Activated CD4-positive, alpha-beta T cell treated with anti-CD3 and anti-CD28 coated beads, Interleukin-2, amount 50 U/mL, for 16 hours (primary cell): ENCODE measurements at places on chromosomes 4 and X.

- no peak for DNase-seq
These were observed 240.7 kb downstream of the DCLK2 start for GRCh38 chr4:150318971-150319370.

DNA sequence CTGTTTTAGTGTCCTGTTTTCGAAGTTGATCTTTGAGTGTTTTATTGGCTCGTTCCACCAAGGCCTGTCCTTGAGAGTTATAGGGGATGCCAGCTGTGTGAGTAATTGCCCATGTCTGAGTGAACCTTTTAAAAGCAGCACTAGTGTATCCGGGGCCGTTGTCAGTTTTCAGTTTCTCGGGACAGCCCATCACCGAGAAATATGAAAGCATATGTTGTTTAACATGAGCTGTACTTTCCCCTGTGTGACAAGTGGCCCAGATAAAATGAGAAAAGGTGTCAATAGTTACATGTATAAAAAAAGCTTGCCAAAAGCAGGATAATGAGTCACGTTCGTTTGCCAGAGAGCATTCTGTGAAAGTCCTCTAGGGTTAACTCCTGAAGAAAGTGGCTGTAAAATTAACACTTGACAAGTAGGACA lies 48.6 kb upstream of the RASSF6 start:
- no peak for DNase-seq

- DNase-seq, result no peak
These were observed 62.2 kb downstream of the RTL5 start for GRCh38 chrX:72069350-72070160.

GRCh38 chr4:26065833-26066232 lies 151.8 kb downstream of the SMIM20 start:
- no peak for DNase-seq

- DNase-seq, result no peak
These were observed 1.4 kb downstream of the PLXNB3 start for GRCh38 chrX:153765138-153766079.

- DNase-seq, result peak; percentile 87
These were observed 46.3 kb upstream of the HUWE1 start for GRCh38 chrX:53732797-53733196.

GRCh38 chrX:131725001-131725654 lies 181.3 kb downstream of the OR13H1 start:
- no peak for DNase-seq

GRCh38 chrX:32985544-32985943 lies 225.8 kb downstream of the DMD start:
- DNase-seq, result no peak

DNA sequence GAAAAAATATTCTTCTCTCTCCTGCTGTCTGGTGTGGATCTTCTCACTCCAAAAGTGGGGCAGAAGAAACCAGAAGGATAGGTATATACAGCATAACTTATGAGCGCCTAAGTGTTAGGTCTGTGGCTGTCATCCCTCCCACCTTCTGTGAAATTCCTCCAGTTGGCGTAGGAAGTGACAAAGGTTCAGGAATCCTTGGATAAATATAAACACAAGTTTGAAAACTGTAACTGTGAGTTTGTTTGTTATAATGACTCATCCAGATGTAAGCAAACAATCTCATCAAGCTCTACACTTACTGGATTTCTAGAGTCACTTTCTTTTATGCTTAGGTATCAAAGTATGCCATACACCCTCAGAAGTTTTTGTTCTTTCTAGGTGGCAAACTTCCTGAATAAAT lies 405.2 kb downstream of the FAT4 start:
- no peak for DNase-seq

DNA sequence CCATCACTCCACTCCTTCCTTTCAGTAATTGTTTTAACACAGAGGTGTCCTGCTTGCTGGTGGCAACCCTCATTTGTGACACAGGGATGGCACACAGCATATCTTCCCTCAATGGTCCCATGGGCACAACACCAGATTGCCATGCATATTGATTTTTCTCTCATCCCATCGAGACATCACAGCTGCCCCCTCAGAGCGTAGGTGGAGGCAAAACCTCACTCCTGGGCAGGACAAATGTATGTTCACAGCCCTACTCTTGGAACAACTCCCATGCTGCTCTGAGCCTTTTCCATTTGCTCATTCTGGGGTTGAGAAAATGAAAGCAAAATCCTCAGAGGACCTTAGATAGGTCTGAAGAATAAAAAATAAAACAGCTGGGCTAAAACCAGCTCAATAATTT lies 172.2 kb downstream of the GABRB1 start:
- DNase-seq, result no peak

- DNase-seq, result no peak
These were observed 289.7 kb downstream of the SHOX start for GRCh38 chrX:920234-920799.

DNA sequence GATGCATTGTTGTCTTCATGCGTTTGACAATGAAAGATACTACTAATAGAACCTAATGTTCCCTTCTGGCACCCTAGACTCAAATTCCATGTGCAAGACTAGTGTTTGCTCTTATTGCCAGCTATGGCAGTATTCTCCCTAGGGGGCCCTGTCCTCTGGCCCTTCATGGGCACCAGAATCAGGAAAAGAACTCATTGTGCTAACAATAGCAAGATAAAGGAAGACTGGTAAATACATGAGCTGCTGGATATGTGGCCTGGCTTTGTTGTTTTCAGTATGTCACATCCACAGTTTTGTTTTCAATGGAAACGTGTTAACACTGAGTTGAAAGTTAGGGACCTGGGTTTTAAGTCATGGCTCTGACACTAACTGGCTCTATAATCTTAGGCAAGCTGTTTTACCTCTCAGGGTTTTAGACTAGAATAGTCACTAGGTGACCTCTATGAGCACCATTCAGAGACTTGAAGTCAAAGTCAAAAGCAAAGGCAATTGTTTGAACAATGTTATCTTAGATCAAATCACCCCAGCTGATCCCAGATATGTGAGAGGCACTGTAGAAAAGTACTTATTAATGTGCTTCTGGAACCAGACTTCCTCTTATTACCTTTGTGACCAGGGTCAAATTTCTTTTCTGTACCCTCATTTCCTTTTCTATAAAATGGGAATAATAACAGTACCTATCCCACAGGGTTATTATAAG lies 253.7 kb upstream of the DIAPH2 start:
- no peak for DNase-seq

- no peak for DNase-seq
These were observed 49.7 kb downstream of the TMPRSS11F start for GRCh38 chr4:68079928-68080327.

- DNase-seq, result peak; percentile 32
These were observed 736.9 kb upstream of the MAGEB2 start for GRCh38 chrX:29478336-29479069.

GRCh38 chr4:57424232-57424897 lies 314.2 kb upstream of the IGFBP7 start:
- no peak for DNase-seq

DNA sequence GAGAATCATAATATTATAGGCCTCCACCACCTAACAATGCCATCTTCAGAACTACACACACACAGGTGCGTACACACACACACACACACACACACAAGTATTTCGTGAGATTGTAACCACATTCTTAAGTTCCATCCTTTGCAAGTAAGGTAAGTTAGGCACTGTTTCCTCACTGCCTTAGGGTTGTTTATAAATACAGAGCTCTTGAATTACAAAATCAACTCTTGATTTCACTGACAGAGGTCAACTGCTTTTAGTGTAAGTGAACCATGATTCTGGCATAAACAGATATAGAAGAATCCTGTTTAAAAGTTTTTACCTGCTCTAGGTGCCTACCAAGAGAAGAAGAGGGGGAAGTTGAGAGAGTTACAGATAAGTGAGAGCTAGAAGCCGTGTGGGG lies 166.1 kb downstream of the DMD start:
- no peak for DNase-seq

GRCh38 chr4:185793116-185793485 lies 18.9 kb downstream of the SORBS2 start:
- no peak for DNase-seq

DNA sequence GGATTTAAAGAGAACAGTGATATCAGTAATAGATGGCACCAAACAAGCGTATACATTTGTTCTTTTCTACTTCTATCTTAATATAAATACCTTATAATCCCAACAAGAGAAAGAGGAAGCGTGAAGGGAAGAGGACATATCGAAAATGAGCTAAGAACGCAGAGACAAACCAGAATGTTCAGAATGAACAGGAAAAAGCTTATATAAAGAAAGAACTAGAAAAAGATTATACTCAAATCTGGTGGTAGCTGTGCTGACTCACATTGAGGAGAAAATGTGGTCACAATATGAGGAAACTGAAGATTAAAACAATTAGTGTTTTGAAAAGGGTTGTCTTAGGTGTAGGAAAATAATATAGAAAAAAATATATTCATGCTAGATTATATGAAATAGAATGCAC lies 2.0 kb upstream of the GPR34 start:
- no peak for DNase-seq
